ENCODE measurements at places on chromosomes 7 and 10. TPM values are rescaled to one million over a fixed set of nuclear protein-coding genes. Genes with fewer than 3 reads are reported as not detected.

The AOAH gene
- total RNA-seq = 0.81 TPM

The NPFFR1 gene
- 0.05 TPM for total RNA-seq

The LIPJ gene
- 0.27 TPM for total RNA-seq

The NSMCE4A gene
- total RNA-seq = 24.0 TPM

The FUOM gene
- total RNA-seq = 15.8 TPM

The NME8 gene
- total RNA-seq = not detected

GRCh38 chr7:73988197-73988596 is 39.8 kb upstream of the ELN start:
- ATAC-seq = no peak

GRCh38 chr7:27808626-27809025 is 68.7 kb downstream of the TAX1BP1 start:
- no peak for ATAC-seq

GRCh38 chr10:79249186-79250121 is 97.8 kb upstream of the PPIF start:
- no peak for ATAC-seq

- no peak for ATAC-seq
These were observed 3.5 kb upstream of the MYL10 start for GRCh38 chr7:101632641-101633040.

- ATAC-seq = no peak
These were observed 8.9 kb upstream of the C7orf33 start for GRCh38 chr7:148581624-148582023.

- ATAC-seq = no peak
These were observed 45.3 kb downstream of the ADRA2A start for GRCh38 chr10:111122127-111122526.

GRCh38 chr10:83489161-83489560 is 650.1 kb upstream of the GHITM start:
- ATAC-seq = no peak

- ATAC-seq = no peak
These were observed 92.2 kb downstream of the EGFR start for GRCh38 chr7:55110993-55111361.

DNA sequence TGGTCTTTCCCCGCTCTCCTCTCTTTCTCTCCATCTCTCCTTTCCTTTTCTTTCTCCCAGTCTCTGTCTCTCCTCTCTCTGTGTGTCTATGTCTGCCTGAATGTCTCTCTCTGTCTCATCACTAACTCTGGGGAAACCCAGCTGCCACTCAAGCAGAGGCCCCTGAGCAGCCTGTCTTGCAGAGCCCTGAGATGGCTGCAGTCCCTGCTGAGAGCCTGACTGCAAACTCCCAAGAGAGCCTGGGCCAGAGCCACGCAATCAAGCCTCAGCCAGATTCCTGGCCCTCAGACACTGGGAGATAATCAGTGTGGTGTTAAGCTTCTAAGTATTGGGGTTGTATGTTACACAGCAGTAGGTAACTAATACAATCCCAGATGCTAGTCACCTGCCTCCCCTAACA is 91.5 kb downstream of the PAXIP1 start:
- no peak for ATAC-seq

DNA sequence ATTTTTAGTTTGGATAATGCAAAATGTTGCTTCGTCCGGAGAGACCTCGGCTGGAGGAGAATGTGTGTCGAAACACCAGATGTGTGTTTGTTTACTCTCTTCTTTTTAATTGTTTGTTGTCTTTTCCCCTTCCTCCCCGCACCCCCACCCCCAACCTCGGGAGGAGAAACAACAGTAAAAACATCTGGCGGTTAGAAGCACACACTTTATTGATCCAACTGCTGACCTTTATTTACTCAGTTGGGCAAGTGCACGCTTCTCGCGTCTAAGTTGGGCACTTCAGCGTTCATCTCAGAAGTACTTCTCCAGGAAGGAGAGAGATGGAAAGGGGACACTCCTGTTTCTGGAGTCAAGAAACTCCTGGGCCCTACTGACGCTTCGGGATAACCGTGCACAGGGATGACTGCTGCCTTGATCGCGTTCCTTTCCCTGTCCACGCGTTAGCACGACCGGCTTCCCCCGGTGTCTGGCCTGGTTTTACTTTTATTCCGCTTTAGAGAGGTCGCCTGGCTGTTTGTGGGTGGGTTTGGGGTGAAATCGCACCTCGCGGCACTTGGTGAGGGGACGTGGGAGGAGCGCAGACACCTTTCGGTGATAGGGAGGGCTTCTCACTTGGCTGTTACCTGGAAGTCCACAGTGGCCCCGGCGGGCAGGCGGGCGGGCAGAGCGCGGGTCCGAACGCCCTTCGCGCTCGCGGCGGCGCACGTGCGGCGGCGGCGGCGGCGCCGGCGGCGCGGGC is 168.3 kb upstream of the PPP1R3A start:
- peak; percentile 5 for ATAC-seq

DNA sequence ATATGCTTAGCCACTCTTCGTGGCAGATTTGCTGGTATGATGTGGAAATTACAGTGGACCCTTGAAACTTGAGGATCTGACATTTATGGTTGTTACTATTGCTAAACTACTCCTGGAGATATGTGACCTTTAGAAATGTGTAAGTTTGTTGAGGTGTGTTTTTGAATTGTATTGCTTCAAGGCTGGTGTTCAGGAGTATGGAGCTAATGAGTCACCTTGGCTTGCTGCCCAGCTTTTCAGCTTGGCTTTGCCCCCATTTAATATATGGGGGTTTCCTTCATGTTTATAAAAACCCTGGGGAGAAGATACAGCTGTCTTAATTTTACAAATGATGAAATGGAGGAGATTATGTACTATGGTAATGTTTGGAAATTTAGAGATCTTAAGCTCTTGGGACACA is 11.6 kb downstream of the HBP1 start:
- ATAC-seq = no peak

DNA sequence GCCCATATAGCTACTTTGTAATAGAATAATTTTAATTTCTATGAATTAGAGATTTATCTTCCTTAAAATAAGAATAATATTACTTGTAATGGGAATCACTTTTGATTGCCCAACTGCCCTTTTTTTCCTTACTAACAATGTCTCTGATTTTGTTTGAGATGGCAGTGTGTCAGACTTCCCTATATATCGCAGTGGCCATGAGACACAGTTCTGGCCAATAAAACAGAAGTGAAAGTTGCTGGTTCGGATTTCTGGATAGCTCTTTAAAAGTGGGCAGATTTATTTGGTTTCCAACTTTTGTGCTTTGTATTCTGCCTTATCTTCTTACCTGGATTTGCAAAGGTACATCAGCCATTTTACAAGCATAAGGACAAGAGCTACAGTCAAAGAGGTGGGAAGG is 170.2 kb downstream of the PPP1R17 start:
- no peak for ATAC-seq

GRCh38 chr7:121116396-121116795 is 127.9 kb downstream of the CPED1 start:
- no peak for ATAC-seq

DNA sequence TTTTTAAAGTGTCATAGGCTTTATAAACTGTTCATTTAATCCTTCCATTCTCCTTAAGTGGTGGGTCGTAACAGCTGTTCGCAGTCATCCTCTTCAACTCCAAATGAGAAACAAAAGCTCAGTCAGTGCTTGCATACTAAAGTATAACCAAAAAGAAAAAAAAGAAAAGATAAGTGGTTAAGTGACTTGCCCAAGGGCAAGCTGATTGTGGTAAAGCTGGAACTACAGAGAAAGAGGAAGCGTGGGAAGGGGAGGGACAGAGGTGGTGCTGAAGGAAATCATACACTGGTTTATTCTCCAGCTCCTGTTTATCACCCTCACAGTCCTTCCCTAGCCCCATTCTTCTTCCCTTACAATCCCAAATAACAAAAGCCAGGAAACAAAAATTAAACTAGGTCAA is 29.6 kb downstream of the IDE start:
- ATAC-seq = no peak

- no peak for ATAC-seq
These were observed 144.1 kb downstream of the C10orf105 start for GRCh38 chr10:71575451-71575850.

GRCh38 chr10:63887023-63887589 is 365.9 kb downstream of the REEP3 start:
- peak; percentile 38 for ATAC-seq

DNA sequence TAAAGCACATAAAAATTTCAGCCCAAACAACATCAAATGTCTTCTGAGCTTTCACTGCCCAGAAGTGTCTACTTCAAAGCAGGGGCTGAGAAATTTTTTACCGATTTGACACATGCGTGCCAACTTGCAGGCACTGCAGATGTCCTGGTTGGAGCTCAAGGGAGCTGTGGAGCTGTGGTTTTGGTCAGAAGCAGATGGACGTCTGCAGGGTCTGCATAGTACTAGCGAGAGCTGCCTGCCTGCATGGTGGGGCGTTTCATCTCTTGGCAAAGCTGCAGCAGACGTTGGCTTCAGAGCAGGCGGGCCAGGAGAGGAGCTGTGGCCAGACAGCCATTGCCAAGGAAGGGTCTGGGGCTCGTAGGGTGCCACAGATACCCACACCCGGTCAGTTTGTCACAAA is 296.7 kb downstream of the GLRX3 start:
- no peak for ATAC-seq

DNA sequence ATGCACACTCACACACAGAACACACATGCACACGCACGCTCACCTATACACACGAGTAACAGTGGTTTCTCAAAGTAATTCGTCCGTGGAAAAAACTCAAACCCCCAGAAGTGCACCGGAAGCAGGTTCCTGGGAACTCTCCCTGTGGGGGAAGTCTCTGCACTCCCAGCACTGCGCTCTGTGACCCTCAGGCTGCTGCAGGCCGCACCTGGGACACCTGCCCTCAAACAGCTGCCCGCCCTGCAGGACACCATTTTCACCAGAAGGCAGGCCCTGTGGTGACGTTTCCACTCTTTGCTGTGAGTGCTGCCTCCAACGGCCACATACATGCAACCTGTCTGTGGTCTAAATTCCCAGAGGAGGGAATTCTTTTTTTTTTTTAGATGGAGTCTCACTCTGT is 21.3 kb downstream of the YKT6 start:
- no peak for ATAC-seq

DNA sequence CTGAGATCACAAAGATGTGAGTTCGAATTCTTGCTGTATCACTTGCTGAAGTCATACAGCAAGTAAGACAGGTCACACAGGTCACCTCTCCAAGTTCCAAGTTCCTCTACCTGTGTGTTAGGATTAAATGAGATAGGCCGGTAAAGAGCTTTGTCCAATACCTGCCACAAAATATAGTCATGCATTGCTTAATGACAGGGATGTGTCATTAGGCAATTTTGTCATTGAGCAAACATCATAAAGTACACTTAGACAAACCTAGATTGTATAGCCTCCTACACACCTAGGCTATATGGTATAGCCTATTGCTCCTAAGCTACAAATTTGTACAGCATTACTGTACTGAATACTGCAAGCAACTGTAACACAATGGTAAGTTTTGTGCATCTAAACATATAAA is 469.4 kb downstream of the KCNMA1 start:
- ATAC-seq = no peak

DNA sequence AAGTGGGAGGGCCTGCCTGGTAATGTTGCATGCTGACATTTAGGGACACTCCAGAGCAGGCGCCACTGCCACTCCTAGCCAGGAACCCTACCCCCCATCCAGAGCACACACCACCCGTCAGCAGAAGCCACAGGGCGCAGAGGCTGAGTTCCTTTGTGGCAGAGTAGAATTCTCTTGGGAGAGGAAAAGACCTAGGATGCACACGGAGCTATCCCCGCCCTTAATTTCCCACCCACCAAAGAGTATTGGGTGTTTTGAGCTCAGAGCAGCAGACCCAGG is 702 bp upstream of the INSYN2A start:
- no peak for ATAC-seq

DNA sequence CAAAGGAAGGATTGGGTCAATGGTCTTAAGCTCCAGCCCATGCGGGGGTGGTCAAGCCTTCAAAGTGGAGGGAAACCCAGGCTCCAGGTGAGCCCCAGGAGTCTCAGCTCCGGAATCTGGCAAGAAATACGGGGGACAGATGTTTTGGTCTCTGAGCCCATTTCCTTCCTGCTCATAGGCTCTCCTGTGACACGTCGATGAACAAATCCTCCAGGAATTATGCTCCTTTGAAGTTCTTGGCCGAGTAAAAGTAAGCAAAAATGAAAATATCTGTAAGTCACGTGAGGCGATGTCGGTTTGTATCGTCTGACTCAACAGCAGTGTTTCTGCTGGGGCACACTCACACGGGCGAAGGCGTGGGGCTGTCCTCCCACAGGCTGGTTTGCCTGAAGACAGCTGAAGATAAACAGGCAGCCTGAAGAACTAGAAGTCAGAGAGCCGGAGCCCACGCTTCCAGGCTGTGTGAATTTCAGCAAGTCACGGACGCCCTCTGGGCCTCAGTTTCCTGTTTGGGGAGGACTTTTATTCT is 52.6 kb upstream of the SMNDC1 start:
- no peak for ATAC-seq

DNA sequence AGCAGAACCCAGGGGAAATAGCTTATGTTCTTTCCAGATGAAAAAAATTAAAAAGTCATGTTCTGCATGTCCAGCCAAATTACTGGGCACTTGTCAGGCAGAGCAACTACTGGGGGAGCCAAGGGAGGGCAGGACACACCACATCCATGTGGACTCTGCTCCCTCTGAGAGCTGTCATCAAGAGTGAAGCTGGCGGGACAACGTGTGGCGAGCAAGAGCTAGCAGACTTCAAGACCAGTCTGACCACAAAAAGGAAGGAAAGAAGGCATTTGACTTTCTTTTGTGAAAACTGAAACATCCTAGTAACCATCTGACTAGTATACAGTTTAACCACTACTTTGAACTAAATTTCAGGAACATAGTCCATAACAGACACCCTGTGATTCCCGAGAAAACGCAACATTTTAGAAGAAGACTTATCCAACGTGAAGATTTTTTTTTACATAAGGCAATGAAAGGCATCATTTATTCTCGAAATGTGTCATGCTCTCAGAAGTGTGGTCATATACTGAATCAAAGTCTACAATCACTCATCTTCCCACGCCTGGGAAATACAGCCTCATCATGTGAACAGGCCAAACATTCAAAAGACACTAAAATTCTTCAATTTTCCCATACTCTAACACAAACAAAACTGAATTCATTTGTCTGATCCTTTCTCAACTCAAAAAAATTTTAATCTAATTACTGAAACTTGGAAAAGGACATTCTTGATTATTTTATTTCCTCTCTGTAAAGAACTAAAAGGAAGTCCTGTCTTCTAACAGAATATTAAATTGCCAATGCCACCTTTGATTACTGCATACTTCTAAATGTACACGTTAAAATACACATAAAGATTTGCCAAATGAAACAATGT is 15.5 kb downstream of the CYTH3 start:
- ATAC-seq = no peak

DNA sequence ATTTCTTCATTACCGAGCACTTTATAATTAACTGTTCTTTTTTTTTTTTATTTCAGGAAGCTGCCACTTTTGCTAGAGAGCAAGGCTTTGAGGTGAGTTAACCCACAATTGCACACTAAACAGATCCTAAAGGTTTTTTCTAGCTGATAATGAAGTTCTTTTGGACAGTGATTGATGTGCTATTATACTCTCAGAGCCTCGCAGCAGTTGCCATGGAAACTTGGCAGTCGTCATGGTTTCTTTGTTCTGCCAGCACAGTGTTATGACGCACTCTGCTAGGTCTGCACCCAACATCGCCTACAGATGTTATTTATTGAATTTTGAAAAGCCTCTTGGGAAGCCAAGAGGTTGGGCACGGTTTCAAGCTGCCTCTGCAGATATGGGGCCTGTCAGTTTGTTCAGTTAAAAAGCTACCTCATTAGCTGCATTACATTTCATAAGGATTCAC is 237.2 kb upstream of the KAT6B start:
- ATAC-seq = peak; percentile 97
